ENCODE measurements at places on chromosomes 16 and 17.

DNA sequence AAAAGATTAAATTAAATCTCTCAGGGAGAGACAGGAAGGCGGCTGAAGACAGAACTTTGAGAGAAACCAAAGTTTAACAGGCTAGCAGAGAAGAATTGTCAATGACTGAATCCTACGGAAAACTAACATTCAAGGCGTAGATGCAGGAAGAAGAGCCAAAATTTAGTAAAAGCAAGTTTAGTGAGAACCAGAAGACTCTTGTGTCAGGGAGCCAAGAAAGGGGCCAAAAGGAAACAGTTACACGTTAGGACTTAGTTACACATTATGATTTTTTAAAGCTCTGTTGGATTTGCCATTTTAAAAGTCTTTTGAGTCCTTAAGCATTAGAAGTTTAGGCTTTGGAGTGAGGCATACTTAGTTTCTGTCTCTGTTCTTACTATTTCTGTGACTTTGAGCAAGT is 164.6 kb downstream of the CHD9 start:
- no peak for DNase-seq

- DNase-seq = no peak
Observed at GRCh38 chr17:38317081-38317480, 20.1 kb downstream of the MRPL45 start.

DNA sequence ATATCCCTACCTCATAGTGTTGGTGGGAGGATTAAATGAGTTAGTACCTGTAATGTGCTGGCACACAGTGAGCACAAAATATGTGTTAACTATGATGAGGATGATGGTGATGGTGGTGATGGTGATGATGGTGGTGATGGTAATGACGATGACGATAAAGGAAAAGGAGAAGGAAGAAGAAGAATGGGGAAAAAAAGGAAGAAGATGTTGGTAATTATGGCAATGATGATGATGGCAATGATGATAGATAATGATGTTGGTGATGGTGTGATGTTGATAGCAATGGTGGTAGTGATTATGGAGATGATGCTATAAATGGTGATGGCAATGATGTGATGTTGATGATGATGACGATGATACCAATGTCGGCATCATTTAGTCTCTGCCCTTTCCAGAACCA is 270.2 kb downstream of the GRIN2A start:
- no peak for DNase-seq

- DNase-seq = no peak
Observed at GRCh38 chr17:51630101-51630671, 369.8 kb downstream of the UTP18 start.

DNA sequence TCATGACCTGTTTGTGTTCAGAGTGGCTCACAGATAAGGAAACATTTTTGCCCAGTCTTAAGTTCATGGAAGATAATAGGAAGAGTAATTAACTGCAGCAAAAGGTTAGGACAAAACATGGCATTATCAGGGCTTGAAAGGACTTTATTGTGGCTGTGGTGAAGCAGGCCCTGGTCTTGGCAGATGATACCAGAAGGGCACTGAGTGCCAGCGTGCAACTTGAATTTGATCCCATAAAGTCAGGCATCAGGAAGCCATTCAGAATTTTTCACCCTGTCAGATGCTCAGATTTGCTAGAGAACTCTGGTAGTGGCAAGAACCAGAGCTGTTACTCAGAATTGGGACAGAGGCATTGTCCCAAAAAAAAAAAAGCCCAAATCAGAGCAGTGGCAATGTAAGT is 11.2 kb upstream of the COG7 start:
- DNase-seq = no peak

DNA sequence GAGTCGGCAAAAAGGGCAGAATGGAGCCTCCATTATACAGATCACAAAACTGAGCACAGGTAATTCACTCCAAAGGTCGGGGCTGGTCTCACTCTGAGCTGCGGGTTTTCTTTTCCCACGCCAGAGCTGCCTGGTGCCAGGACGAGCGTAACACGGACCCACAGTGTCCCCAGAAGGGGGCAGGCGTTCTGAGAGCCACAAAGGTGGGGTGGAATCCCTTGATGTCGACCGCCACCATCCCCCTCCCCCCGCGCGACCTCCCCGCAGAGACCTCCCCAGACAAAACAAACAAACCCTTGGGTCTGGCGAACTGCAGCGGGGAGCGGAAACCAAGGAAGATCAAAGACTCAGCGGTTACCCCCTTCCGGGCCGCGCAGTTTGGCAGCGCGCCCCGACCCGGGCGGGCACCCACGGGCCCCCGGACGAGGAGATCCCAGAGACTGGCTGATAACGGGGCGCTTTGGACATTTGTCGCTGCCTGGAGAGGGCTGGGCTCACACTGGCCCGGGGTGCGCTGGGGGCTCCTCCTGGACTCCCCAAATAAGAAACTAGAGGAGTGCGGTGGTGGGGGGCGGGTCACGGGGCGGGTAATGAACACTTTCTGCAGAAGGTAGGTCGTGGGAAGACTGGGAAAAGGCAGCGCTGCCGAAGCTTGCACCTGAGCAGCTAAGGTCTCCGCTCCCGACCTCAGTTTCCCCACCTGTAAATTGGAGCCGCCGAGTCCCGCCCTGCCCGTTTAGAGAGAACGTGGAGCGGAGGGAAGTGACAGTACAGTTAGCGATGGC is 664 bp upstream of the NKD1 start:
- DNase-seq = peak; percentile 70

DNA sequence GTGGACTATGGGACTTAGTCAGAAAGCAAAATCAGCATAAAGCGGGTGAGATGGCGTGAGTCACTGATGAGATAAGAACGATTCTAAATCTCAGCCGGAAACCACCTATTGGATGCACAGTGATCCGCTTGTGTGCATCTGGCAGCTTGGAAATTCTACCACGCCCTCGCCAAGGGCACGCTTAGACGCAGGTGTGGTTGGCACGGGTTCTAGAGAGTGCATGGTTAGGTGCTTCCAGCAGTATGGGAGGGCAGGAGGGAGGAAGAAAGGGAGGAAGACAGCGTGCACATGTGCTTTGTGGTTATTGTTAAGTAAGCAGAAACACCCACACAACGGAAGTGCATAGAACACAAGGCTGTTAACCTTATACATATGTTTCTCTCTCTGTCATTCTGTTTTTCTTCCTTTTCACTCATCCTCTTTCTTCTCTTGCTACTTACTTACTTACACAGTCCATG is 374.0 kb upstream of the ASIC2 start:
- no peak for DNase-seq

DNA sequence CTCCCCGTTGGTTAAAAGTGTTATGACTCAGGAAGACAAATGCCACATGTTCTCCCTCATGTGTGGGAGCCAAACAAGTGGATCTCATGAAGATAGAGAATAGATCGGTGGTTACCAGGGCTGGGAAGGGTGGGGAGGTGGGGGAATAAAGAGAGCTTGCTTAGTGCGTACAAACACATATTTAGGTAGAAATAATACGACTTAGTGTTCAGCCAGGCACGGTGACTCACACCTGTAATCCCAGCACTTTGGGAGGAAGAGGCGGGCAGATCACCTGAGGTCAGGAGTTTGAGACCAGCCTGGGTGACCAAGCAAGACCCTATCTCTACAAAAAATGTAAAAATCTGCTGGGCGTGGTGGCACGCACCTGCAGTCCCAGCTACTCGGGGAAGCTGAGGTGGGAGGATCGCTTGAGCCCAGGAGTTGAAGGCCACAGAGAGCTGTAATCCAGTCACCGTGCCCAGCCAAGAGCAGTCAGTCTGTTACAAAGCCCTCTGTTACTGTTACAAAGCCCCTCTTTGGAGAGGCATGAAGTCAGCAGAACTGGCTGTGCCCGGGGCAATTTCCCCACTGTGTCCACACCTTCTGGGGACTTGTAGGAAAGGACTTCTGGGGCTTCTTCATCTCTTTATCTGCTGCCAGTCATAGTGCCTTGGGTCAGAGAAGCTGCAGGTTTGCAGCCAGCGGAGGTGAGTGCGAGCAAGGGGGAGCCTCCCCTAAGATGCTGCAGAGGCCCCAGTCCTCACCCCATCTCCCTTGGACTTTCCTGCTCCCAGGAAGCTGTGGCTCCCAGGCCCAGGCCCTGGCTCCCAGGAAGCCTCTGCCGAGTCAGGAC is 4.3 kb upstream of the ALDH3A1 start:
- no peak for DNase-seq

DNA sequence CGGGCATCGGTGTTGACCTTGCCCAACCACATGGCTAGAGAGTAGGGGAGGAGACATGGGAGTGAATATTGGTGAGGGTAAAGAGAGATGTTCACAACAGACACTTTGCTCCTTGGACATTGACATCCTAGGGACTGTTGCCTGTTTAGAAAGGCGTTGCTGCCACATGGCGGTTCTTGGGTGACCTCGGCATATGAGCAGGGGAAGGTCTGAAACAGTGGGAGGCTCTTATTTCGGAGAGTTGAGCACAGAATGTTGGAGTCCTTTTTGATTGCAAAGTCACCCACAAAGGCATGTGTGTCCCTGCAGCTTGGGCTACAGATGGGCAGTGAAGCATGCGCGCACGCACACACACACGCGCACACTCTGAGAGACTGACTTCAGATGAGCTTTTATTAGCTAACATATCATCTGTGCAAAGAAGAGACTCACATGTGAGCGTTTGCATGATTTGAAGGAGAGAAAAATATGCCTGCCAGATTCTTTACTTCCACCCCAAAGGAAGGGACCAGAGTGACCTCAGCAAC is 104.4 kb downstream of the SHISA9 start:
- DNase-seq = no peak

GRCh38 chr17:31696184-31696602 is 162.9 kb downstream of the COPRS start:
- DNase-seq = no peak

DNA sequence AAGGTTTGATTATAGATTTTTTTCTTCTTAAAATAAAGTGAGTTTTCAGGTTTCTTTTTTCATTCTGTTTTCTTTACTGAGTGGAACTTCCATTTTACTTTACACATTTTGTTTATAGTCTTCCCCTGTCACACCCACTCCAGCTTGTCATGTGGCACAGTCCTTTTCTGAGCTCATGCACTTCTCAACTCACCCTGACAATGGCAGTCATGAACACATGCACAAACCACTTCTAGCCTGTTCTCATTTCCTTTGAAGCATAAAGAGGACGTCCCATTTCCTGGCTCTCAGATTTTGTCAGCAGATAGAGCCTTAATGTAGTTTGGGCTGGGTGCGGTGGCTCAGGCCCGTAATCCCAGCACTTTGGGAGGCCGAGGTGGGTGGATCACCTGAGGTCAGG is 168.0 kb downstream of the AHSP start:
- DNase-seq = no peak

GRCh38 chr17:66750781-66751543 is 84.0 kb upstream of the CACNG5 start:
- no peak for DNase-seq

DNA sequence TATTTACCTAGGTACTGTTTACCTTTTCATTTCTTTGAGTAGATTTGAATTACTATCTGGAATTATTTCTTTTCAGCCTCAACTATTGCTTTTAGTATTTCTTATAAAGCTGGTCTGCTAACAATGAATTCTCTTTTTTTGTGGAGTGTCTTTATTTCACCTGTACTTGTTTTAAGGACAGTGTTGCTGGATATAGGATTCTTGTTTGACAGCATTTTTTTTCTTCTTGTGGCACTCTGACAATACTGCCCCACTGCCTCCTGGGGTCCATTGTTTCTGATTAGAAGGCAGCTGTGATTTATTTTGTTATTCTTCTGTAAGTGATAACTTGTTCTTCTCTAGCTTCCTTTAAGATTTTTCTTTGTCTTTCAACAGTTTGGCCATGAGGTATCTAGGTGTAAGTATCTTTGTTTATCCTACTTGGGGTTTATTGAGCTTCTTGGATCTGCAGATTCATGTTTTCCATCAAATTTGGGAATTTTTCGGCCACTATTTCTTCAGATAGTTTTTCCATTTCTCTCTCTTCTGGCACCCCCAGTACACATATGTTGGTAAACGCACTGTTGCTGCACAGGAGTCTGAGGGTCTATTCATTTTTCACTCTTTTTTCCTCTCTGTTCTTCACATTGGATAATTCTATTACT is 130.4 kb downstream of the AATF start:
- DNase-seq = no peak

DNA sequence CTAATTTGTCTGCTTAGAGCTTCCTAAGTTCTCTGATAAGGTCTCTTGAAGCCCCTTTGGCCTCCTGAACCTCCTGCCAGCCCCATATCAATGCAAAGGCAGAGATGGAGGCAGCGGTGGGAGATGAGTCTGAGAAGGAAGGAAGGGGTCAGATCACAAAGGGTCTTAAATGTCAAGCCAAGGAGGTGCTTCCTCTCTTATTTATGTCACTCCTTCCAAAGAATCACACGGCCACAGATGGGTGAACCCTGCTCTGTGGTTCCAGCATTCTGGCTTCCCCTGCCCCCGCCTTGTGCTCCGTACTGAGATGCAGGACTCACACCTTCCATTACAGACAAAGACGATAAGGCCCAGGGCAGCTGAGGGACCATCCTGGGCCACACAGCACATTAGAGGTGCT is 96.3 kb downstream of the GSG1L start:
- no peak for DNase-seq

DNA sequence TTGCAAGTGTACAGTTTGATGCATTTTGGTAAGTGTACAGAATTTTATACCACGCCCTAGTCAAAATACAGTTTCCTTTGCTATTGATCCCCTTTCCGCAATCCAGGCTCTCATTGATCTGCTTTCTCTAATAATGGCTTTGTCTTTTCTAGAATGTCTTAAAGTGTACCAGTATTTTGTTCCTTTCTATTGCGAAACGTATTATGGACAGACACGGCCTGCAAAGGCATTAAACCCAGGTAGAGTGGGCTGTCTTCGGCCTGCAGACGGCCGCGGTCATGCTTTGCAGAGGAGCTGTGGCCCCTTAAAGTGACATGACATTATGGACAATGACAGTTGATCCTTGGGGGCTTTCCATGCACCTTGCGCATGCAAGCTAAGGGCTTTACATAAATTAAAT is 15.9 kb upstream of the HSBP1 start:
- DNase-seq = no peak

DNA sequence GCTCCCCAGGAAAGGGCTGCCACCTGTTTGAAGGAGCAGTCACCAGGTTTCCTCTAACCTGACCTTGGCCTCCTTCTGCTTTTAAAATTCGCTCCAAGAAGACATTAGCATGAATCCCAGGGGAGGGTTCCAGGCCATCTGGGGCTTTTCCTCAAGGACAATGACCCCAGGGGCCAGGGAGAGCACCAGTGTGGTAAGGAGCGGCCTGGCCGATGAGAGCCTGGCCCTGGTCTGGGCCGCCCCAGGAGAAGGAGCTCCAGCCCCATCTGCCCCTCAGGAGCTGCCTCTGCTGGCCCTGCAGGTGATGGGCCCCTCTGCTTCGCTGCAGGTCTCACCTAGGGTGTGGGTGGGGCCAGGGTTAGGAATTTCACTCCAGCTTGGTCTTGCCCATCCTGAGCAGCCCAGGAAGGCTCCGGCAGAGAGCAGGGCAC is 209.2 kb upstream of the TNRC6C start:
- DNase-seq = no peak

- DNase-seq = no peak
Observed at GRCh38 chr16:3115003-3115402, 2.6 kb downstream of the ZNF205 start.
